DMS53 (cell line): ENCODE measurements at places on chromosomes 13 and 19.

DNA sequence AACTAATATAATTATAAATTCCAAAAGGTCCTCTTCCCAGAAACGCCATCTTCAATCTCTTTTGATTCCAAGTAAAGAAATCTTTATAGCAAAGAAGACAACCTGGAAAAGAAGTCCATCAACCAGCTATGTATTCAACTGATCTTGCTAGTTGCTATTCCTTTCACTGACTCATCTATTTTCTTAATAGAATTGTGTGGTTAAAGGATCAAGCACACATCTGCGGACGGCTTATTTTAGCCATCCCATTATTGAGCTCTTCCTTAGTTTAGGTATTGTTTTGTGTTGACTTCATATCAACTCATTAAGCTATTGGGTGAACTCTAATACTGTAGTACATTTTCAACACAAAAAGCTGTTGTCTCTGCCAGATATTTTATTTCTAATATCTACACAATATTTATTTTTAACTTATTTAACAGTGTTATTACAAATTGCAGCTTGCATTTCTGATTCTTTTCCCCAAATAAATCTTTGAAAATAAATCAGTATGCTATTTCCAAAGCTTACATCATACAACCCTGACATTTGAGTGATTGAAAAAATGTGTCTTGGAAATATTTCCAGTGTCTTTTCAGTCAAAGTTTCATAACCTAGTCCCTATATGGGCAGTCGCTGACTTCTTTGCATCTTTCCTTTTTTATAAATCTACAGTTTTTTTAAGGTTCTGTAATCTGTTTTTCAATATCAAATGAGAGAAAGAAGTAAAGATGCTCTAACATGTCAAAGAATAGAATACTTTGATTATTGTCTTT is 158.8 kb upstream of the SPRY2 start:
- DNase-seq = no peak

GRCh38 chr19:39194832-39195542 is 1.8 kb upstream of the NCCRP1 start:
- peak; percentile 72 for DNase-seq

DNA sequence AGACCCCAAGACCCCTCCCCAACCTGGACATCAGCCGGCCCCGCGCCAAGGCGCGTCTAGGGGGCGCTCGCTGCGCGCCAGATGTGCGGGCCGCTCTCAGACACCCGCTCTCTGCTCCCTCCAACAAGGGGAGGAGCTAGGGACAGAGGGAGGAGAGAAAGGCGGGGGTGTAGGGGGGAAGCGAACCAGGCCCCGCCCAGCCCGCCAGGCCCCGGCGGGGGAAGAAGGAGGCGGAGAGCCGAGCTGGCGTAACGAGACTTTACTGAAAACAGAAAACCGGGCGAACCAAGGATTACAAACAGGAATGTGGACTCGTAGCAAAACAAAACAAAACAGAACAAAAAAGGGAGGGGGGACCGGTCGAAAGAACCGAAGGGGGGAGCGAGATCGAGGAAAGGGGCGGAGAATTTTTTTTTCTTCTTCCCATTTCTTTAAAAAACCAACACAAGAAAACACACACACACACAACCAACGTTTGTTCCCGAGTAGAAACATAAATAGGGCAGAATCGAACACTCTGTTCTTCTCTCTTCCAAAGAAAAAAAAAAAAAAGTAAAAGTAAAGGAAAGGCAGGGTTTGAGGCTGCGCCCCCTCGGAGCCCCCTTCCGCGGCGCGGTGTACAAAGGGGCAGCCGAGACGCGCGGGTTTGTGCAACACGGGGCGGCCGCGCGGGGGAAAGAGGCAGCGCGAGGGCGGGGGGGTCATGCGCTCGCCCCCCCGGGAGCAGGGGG is 1.7 kb downstream of the JUND start:
- peak; percentile 92 for DNase-seq

DNA sequence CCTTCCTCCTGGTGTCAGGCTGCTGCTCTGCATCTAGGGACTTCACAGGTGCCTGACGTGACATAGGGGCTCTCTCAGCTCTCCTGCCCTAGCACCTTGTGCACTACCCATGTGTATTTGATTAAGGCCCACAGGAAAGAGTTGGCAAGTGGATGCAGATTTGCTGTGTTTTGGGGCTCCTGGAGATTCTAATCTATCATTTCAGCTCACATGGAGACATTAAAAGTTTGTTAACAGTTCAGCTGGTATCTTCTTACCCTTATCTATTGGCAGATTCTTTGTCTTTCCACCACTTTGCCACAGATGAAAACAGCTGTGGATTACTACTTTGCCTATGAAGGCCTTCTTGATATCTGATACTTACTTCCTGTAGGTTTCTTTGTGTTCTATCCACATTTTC is 41.9 kb downstream of the WASF3 start:
- peak; percentile 47 for DNase-seq

DNA sequence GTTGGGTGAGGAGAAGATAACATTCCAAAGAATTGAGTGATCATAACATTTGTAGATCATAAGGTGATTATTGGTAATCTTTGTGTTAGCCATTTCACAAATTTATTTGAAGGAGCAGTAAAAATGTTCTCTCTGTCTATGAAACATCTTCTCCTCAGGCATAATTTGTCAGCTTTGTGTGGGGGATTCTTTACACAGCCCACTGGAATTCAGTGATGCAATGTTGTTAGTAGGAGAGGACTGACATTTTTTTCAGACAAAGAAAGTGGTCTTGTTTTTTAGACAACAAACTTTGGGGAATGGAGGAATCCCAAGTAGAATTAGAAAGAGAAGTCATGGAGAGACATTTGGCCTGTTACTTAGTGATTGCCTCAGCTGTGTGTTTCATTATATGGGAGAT is 100.3 kb downstream of the ITGBL1 start:
- no peak for DNase-seq

GRCh38 chr19:30733826-30734550 is 361.8 kb downstream of the ZNF536 start:
- DNase-seq = no peak

GRCh38 chr13:102580552-102581169 is 16.1 kb upstream of the TPP2 start:
- DNase-seq = peak; percentile 55

- DNase-seq = peak; percentile 14
These were observed 1.7 kb upstream of the KLK13 start for GRCh38 chr19:51066393-51067186.

- no peak for DNase-seq
These were observed 75.7 kb downstream of the ZNF100 start for GRCh38 chr19:21691661-21692060.

GRCh38 chr13:25819856-25820530 is 231.8 kb downstream of the SHISA2 start:
- peak; percentile 88 for DNase-seq
